ENCODE measurements at places on chromosomes 6 and 20.

DNA sequence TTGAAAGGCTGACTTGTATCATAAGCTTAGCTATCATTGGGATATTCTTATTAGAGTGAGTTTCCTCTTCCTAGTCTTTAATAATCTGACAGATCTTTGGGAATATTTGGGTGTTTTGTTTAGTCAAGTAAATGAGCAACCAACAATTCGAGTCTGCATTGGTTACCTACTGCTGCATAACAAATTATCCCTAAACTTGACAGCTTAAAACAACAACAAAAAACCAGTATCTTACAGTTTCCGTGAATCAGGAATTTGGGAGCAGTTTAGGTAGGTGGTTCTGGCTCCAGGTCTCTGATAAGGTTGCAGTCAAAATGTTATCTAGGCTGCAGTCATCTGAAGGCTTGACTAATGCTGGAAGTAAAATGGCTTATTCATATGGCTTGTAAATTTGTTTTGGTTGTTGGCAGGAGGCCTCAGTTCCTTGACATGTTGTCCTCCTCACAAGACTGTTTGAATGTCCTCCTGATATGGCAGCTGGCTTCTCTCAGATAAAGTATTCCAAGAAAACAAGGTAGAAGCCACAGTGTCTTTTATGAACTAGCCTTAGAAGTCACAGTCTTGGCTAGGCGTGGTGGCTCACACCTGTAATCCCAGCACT is 7.2 kb downstream of the GTF3C6 start:
- no peak for DNase-seq

DNA sequence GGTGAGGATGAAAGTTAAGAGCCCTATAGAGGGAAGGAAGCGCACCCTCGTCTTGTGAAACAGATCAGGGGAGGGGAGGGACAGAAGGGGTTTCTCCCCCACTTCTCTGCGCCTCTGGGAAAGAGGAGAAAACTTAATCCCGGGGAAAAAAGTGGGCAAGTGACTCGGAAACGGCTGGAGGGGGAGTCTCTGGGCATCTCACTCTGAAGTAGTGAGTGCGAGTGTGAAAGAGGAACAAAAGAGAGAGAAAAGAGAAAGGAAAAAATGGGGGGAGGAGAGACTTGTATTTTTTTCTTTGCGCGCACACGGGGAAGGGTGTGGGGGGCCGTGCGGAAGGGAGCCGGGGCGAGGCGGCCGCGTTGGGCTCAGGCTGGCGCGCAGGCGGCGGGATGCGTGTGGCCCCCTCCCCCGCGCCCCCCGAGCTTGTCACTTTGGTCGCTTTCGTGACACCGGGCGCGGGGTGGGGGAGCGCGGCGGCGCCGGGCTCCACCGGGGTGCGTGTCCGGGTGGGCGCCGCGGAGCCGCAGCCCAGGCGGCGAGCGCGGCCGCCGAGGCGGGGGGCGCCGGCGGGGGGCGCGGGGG is 454 bp downstream of the L3MBTL3 start:
- peak; percentile 3 for DNase-seq

GRCh38 chr6:1950631-1951030 is 294.8 kb downstream of the GMDS start:
- no peak for DNase-seq

- no peak for DNase-seq
These were observed 36.1 kb downstream of the C6orf132 start for GRCh38 chr6:42106112-42107023.

DNA sequence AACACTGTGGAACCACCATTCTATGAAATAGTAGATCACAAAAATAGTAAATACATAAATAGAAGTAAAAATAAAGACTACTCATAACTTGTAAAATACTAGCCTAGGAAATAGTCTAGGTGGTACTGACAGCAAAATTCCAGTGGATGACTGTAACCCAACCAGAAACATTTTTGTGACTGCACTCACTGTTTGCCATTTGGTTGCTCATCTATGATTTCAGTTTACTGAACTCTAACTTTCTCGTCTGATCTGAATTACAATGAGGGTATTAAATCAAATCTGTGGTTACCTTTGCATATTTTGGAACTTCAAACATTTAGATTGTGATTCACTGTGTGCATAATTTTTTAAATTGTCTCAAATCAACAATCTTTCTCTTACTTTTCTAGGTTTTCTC is 151.1 kb downstream of the KHDC1L start:
- no peak for DNase-seq

GRCh38 chr6:33654831-33655554 is 33.9 kb downstream of the ITPR3 start:
- no peak for DNase-seq

DNA sequence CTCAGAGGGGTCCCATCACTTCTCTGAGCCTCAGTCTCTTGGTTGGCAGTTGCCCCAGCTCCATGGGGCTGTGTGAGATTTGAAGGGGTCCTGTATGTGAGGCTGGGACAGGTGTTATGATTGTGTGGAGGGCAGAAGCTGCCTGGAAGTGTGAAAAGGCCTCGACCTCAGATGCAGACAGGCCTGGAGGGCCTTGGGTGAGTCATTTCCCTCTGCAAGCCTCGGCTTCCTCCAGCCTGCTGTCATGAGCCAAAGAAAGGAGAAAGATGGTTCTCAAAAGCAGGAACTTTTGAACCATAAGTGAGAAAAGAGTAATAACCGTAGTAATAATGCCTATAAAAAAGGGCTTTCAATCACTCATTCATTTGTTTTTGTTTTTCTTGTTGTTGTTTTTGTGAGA is 37.5 kb downstream of the SNAI1 start:
- DNase-seq, result peak; percentile 84

GRCh38 chr6:165109011-165109410 is 200.4 kb downstream of the C6orf118 start:
- no peak for DNase-seq

GRCh38 chr6:72363844-72364740 is 257.8 kb upstream of the KCNQ5 start:
- peak; percentile 91 for DNase-seq

GRCh38 chr6:46491628-46492547 is 639 bp upstream of the RCAN2 start:
- peak; percentile 48 for DNase-seq

GRCh38 chr6:35833536-35833935 is 28.4 kb downstream of the LHFPL5 start:
- DNase-seq, result no peak

- peak; percentile 98 for DNase-seq
These were observed 67.3 kb downstream of the MDGA1 start for GRCh38 chr6:37630281-37630799.

GRCh38 chr20:64090165-64090564 is 6.0 kb upstream of the LKAAEAR1 start:
- no peak for DNase-seq

DNA sequence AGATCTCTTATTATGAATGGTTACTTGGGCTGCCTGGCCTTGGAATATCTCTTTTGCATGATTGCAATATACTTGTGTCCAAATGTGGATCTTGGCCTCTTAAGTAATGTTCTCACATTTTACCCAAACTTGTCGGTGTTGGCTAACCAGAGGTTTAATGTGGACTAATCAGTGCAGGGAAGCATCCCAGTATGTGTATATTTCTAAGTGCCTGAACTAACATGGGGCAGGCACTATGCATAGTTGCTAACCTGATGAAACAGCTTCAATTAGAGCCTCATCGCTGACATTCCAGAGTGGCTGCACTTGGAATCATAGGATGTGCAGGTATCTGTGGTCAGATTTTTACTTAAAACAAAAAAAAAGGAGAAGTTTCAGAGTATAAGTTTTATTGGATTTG is 160.0 kb downstream of the PDE7B start:
- DNase-seq, result no peak

DNA sequence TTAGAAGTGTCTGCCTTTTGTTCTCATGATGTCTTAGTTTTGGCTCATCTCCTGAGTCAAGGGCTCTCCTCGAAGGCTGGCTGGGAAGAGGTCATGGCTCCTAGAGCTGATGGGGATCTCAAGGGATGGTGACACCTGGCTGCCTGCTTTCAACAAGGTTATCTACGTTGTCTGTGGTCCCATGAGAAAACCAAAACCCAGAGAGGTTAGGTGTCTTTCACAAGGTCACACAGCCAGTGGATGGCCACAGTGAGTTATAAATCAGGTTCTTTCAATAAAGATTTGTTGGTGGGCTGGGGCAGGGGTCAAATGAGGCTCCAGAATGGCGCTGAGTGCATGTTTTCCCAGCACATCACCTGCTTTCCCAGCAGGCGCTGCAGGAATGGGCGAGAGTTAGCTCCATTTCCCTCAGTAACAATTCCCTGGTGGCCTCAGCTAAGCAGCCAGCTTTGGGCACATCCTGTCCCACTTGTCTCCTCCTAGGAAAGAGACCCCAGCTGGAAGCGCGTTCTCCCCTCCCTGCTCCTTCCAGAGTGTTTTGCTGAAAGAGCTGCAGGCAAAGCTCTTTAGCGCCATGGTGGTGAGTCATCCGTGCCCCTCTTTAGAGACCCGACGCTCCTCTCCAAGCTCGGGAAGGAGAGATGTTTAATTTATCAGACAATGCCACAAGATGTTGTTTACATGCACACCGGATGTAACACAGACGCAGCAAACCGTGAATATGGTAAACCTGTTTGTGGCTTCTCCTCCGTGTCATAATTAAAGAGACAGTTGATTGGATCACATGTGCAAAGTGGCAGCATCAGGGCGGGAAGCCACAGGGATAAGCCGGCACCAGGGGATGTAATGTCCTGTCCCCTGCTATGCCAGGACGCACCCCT is 109.7 kb downstream of the LRFN2 start:
- DNase-seq, result no peak

- DNase-seq, result no peak
These were observed 119.3 kb downstream of the PDE10A start for GRCh38 chr6:165543781-165544180.

DNA sequence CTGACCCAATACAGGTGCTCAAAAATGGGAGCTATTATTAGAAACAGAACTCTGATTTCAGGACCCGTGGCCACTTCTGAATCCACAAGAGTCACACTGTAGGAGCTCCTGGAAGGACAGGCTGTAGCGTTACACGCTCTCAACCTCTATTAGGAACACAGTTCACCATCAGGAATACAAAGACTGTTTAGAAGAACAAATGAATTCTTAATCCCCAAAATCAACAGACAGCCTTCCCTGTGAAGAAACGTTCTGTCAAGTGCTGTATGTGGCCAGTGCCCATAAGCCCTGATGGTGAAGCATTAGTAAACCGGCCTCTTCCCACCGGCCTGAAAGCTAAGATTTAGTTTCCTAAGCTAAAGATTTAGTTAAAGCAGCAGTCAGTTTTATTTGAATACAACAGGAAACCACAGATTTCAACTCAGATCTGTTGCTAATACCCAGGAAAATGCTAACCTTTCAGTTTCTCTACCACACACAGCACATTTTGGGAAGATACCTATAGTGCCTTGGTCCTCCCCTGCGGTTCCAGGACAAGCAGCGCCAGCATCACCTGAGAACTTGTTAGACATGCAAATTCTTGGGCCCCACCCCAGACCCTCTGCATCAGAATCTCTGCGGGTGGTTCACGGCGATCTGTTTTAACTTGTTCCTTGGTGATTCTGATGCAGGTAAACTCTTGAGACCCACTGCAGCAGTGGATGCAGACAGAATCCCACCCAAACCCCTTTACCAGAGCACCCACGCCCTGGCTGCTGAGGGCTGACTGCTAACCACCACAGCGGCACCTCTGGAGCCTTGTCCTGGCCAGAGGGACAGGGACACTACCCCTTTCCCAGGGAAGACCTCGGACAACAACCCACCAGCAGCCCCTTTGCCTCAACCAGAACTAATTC is 33.4 kb downstream of the MTRES1 start:
- no peak for DNase-seq

DNA sequence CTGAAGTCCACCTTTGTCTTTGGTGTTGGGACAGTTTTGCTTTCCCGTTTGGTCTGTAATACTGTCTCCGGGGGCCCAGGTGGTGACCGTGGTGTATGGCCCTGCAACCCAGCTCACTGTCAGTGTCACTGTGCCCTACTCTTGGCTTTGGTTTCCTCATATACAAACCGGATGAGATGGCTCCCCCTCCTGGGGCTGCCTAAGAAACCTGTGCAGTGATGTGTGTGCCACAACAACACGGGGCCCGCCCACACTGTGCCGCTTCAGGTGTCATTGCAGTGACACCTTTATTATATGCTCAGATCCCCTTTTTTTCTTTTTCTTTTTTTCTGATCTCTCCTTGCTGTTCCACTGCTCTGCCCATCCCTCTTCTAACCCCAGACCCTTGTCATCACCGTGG is 73.9 kb downstream of the RAMACL start:
- no peak for DNase-seq

GRCh38 chr6:137412562-137412961 is 81.6 kb downstream of the OLIG3 start:
- peak; percentile 37 for DNase-seq

DNA sequence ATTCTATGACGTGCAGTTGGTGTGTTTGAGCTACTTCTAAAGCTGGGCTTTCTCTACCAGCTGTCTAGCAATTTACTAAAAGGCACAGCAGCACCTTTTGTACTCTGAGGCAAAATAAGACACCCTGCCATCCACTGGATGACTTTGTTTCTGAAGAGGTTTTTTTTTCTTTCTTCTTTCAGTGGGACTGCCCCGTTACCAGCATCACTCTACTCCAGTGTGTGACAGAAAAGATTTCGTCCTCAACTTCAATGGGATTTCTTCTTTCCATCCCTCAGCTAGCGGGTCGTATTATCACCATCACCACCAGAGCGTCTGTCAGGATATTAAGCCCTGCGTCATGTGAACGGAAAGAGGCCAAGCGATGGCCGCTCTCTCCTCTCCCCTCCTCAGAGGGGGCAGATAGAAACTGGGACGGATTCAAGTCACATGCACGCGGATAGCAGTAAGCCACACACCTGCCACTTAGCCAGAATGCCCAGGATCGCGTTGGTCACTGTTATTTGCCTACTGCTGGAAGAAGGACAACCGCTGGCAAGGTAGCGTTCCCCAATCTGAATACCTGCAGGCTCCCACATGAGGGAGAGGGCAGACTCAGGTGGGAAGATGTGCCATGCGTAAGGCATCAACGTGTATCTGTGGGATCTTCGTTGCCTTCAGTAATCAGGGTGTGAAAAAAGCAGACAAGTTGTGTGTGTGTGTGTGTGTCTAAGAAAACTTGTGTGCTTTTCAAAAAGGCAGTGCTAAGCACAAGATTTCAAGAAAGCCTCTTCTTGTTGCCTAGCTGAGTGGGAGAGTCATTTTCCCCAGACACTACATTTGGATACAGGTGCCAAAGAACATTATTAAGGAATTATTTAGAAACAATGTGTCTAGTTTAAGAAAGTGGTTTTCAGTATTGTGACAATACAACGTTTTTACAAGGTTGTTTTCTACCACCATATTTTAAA is 5.4 kb downstream of the FOXF2 start:
- no peak for DNase-seq

DNA sequence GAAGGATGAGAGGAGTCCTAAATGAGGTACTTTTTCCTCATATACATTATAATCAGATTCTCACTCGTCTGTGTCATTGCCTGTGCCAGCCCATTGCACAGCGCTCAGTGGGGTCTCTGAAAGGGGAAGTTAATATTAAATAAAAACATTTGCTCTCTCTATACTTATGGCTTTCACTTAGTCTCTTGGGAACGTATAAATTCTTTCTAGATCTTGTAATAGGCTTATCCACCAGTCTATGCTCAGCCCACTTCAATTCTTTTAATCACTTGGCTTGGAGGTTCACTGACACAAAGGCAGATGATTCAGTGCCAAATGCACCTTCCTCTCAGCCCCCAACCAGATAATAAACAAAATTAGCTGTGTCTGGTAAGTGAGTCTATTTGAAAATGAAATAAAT is 164.3 kb upstream of the OGFRL1 start:
- no peak for DNase-seq

- DNase-seq, result no peak
These were observed 985.1 kb upstream of the SLC35B3 start for GRCh38 chr6:9420316-9421015.
